ENCODE measurements at places on chromosomes 2 and 18.

DNA sequence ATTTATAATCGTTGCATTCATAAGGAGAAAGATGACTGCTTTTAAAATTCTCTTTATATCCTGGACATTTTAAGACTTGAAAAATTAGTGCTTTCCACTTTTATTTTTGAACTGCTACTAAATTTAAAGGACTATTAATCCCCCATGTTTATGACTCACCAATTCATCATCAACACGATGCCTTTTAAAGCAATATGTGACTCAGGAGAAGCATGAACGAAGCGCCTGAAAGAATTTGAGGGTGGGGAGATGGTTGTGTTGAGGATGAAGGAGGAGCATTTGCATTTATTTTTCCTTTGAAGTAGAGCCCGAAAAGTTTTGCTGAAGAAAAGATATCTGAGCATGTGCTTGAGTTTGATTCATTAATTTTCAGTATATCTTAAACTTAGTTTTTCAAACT is 192.2 kb upstream of the LRRTM1 start:
- DNase-seq: no peak

DNA sequence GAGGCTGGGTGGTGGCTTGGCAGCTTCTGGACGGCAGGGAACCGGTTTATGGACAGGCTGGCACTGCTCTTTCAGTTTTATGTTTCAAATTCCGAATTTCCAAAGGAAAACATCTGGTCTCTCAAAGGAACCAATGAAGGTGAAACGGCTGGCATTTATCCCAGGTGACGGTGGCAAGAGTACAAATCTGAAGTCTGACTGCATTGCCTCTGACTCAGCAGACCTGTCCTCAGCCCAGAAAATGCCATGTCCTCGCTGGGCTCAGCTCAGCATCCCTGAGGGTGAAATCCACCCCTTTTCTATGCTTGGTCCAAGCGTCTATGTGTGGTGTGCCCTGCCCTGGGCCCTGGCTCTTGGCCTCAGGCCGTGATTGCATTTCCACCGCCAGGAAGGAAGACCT is 38.1 kb downstream of the NAPG start:
- no peak for DNase-seq

DNA sequence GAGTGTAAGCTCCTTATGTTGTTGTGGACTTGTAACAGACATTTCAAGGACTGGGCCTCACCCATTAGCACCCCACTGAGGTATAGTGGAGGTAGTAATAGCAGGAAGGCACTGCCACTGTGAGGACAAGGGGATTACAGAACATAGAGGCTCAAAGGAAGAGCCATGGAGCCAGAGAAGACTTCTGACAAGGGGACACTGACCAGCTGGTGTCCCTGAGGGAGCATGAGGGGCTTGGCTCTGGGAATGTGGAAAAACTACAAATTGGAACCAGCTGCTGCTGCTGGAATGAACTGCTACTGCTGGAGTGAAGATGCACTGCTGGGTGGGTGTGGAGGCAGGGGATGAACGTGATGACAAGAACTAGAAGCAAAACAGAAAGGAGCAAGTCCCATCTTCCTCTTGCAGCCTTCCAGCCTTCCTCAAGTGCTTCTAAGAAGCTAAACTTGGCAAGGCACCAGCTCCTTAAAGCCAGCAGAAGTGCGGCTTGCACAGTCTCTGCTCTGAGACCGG is 167.3 kb upstream of the NOSTRIN start:
- no peak for DNase-seq

DNA sequence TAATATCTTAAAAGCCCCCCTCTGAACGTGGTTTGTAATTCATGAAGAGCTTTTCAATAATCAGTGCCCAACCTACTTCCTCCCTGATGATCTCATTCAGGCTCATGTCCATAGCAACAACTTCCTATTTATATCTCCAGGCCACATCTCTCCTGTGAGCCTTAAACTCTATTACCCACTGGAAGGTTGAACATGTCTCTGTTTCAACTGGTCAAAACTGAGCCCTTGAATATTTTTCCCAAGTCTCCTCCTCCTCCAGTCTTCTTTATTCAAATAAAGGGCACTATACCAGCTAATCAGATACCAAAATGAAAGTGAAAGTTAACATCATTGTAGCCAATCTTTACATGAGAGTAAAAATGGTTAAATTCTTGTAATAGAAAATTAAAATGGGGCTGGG is 63.7 kb upstream of the ITGA4 start:
- DNase-seq: no peak

- DNase-seq: no peak
These were observed 35.8 kb upstream of the AFF3 start for GRCh38 chr2:100178085-100178788.
